Airway epithelial cell (primary cell): ENCODE measurements at places on chromosomes 1 and 21. TPM values are rescaled to one million over a fixed set of nuclear protein-coding genes. Genes with fewer than 3 reads are reported as not detected.

Gene SPAG17
- total RNA-seq, result 0.84 and 1.1 TPM in 2 replicates

Gene PRAMEF33
- total RNA-seq, result not detected in 2 replicates

Gene FHL3
- 27.4 and 35.5 TPM in 2 replicates for total RNA-seq

Gene PTPN7
- not detected in 2 replicates for total RNA-seq

Gene RGS4
- 0.42 TPM in 1 of 2 replicates, not detected in the other for total RNA-seq

Gene CHI3L1
- total RNA-seq, result 0.09 and 0.35 TPM in 2 replicates
